ENCODE measurements at places on chromosomes 1 and 21.

GRCh38 chr21:34621434-34622350 is 6.8 kb upstream of the RCAN1 start:
- DNase-seq, result no peak

DNA sequence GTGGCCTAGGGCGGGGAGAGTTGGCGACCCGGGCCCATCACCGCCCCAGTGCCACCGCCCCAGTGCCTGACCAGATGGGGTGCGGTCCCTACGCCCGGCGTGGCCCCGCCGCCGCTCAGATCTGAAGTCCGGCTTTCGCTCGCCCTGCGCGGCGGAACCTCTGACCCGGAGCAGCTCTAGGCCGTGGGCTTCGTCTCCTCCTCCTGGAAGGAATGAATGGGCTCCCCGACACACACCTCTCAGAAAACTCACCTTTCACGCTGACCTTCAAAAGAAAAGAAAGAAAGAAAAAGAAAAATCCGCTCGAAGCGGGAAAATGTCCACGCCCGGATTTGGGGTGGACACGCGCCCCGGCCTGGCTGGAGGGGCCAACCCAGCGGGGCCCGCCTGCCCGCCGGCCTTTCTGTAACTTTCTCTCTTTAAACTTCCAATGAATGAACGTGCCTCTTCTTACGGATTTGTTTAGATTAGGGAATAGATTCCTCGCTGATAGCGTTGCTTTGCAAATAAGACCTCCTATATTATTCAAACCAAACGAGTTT is 5.4 kb upstream of the SIM2 start:
- no peak for DNase-seq

GRCh38 chr1:180889325-180889724 is 23.4 kb upstream of the KIAA1614 start:
- no peak for DNase-seq

- DNase-seq, result no peak
These were observed 57.9 kb upstream of the QSOX1 start for GRCh38 chr1:180096584-180097325.

DNA sequence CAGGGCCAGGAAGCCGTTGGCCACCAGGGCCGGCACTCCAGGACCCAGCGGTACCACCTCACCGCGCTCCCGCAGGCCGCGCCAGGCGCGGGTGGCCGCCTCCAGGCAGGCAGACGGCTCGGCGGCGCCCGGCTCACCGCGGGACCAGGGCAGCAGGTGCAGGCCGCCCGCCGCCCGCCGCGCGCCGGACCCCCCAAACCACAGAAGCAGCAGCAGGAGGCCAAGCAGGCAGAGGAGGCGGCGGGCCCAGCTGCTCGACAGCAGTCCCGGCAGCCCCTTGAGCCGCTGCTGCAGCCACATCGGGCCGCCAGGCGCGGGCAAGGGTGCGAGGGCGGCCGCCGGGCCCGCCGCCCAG is 312 bp downstream of the KIAA2013 start:
- DNase-seq, result no peak

GRCh38 chr1:15011160-15011559 is 142.4 kb upstream of the TMEM51 start:
- DNase-seq, result no peak

DNA sequence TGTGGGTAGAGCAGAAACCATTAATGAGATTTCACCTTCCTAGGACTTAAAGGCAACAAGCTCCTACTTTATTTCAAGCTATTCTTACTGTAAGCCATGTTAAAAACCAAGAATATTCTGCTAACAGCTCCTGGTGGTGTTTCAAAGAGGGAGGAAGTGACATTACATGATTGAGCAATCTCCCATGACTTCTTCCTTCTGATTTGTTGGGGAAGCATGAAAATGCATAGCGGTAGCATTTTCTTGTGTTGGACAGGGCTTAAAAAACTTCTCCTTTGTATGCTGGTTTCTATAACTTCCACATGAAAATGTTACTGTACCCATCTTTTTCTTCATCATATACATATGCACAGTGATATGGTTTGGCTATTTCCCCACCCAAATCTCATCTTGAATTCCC is 297.0 kb upstream of the SNX7 start:
- no peak for DNase-seq

- no peak for DNase-seq
These were observed 9.1 kb downstream of the NHLH1 start for GRCh38 chr1:160375788-160376524.

- no peak for DNase-seq
These were observed 106.8 kb upstream of the ATP1A1 start for GRCh38 chr1:116265931-116266863.

- DNase-seq, result no peak
These were observed 114.5 kb upstream of the PLPPR5 start for GRCh38 chr1:99119188-99119587.
